ENCODE measurements at places on chromosomes 12 and 14.
A peak's percentile ranks its signal among the peaks of the same experiment; 100 is the strongest.

DNA sequence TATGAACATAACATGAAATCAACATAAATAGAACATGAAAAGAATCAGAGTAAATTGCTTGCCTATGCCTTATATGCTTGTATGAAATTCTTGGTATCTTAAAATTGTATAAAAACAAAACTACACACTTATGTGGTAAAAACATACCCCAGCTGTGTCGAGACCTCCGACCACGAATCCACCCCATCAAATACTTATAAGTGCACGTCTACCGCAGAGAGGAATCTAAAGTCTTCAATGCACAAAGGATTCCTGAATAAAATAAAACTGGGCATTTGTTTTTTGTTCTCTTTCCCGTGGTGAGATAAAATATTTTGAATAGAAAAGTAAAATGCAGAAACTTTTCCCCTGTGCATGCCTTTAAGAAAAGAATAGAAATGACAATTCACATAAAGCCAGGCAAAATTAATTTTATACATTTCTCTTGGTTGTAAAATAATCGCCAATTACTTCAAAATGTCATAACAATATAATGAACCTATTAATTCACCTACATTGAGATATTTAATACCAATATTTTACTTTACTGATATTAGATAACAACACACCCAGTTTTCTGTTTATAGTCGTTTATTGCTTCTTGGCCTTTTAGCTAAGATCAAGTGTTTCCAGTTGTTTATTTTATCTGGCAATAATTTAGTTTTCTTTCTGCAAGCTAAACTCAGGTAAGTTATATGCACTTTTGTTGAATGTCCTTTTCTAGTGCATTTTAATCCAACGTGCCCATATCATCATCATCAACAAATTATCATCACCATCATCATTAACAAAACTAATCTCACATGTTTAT is 1.0 kb downstream of the KLRK1 start:
- no peak for DNase-seq
- no peaks in the 10 kb centered on the region for H3K36me3 ChIP-seq
- H3K4me3 ChIP-seq: no peak overlapping the region
- no peaks in the 10 kb centered on the region for H3K4me1 ChIP-seq

GRCh38 chr12:42103155-42103554 is 41.5 kb downstream of the GXYLT1 start:
- no peak for DNase-seq
- H3K27me3 ChIP-seq: no peaks in the 10 kb centered on the region
- no peaks in the 10 kb centered on the region for H3K4me1 ChIP-seq
- H3K27ac ChIP-seq: no peak overlapping the region
- H3K4me3 ChIP-seq: no peak overlapping the region

DNA sequence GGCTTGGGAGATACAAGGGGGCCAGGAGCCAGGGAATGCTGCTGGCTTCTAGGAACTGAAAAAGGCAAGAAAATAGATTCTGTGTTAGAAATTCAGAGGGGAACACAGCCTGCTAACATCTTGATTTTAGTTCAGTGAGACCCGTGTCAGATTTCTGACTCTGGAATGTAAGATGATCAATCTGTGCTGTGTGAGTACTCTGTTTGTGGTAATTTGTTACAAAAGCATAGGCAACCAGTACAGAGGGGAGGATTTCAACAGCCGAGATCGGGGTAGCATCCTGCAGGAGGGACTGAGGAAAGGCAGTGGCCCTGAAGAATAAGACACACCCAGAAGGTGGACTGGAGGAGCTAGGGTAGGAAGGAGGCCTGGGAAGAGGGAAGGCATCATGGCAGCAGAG is 410.0 kb upstream of the CCDC196 start:
- H3K4me1 ChIP-seq: no peaks in the 10 kb centered on the region
- no peak overlapping the region for H3K27ac ChIP-seq
- no peak overlapping the region for H3K4me3 ChIP-seq
- no peak for DNase-seq

GRCh38 chr12:164207-164606 is 49.8 kb downstream of the SLC6A12 start:
- H3K27me3 ChIP-seq: no peaks in the 10 kb centered on the region
- no peaks in the 10 kb centered on the region for H3K4me1 ChIP-seq
- no peaks in the 10 kb centered on the region for H3K36me3 ChIP-seq
- no peak for DNase-seq
- H3K27ac ChIP-seq: no peak overlapping the region
- H3K4me3 ChIP-seq: no peak overlapping the region

- H3K27me3 ChIP-seq: no peaks in the 10 kb centered on the region
- no peaks in the 10 kb centered on the region for H3K36me3 ChIP-seq
- DNase-seq: no peak
- no peak overlapping the region for H3K4me3 ChIP-seq
- no peak overlapping the region for H3K27ac ChIP-seq
- H3K4me1 ChIP-seq: peaks cover 11% of the 10 kb centered on the region
Observed at GRCh38 chr14:73460691-73461127, 2.4 kb upstream of the NUMB start.

GRCh38 chr14:93825235-93825553 is 36.9 kb upstream of the PRIMA1 start:
- no peaks in the 10 kb centered on the region for H3K36me3 ChIP-seq
- no peaks in the 10 kb centered on the region for H3K4me1 ChIP-seq
- H3K27me3 ChIP-seq: peaks cover 3% of the 10 kb centered on the region
- no peak overlapping the region for H3K4me3 ChIP-seq
- H3K27ac ChIP-seq: no peak overlapping the region
- DNase-seq: no peak

GRCh38 chr12:42762395-42762925 is 172.9 kb upstream of the PRICKLE1 start:
- no peak overlapping the region for H3K27ac ChIP-seq
- DNase-seq: no peak
- no peaks in the 10 kb centered on the region for H3K27me3 ChIP-seq
- no peak overlapping the region for H3K4me3 ChIP-seq
- no peaks in the 10 kb centered on the region for H3K36me3 ChIP-seq

DNA sequence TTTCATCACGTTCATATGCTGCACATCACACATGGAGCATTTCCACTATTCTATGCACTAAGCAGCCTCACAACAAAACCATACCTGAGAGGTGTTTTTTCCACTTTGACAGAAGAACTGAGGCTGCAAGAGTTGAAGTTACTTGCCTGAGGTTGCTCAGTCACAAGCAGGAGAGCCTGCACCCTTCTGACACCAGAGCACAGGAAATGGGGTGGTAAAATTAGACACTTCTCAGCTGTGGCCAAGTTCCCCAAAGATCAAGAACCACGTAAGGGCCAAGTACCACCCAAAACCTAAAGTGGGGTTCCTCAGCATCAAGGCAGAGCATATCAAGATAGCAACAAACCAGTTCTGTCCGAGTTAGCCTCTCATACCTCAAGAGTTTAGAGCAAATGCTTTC is 185.8 kb downstream of the CAPZA3 start:
- no peak for DNase-seq
- H3K4me1 ChIP-seq: no peaks in the 10 kb centered on the region
- H3K27me3 ChIP-seq: peaks cover 2% of the 10 kb centered on the region
- no peak overlapping the region for H3K27ac ChIP-seq
- H3K4me3 ChIP-seq: no peak overlapping the region
- no peaks in the 10 kb centered on the region for H3K36me3 ChIP-seq

DNA sequence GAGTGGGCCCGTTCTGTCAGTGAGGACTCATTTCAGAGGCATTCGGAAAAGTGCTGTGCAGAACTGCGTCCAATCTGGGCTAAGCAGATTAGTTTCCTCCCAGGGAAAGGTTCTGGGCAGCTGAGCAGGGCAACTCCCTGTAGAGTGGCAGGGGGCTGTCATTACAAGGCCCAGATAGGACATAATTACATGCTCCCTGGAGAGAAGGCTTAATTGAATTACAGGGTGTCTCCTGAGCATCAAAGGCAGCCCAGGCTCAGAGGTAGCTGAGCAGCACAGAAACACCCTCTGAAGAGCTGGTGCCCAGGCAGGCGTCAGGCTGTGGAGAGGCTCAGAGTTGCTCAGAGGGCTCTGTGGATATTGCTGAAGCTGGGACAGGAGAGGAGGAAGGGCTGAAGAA is 36.0 kb downstream of the SLC8A3 start:
- H3K4me3 ChIP-seq: no peak overlapping the region
- no peaks in the 10 kb centered on the region for H3K36me3 ChIP-seq
- H3K27me3 ChIP-seq: no peaks in the 10 kb centered on the region
- no peak overlapping the region for H3K27ac ChIP-seq

DNA sequence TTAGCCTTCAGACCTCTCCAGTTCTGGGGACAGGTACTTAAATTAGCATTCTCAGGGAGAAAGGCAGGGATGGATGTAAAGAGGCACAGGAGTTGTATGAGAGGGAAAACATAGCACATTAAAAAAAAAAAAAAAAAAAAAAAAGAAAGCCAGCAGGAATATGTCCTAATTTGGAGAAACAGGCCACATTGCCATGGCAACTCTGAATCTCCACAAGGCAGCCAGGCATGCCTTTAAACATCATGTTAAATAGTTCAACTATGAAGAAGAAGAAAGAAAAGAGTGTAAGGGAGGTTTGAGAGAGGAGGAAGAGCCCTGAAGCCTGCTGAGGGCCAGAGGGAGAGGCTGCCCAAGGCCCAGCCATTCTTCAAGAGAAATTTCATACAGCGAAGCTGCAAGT is 145.8 kb downstream of the GRIN2B start:
- H3K27me3 ChIP-seq: no peaks in the 10 kb centered on the region
- no peak for DNase-seq
- H3K4me3 ChIP-seq: no peak overlapping the region
- H3K36me3 ChIP-seq: no peaks in the 10 kb centered on the region
- H3K27ac ChIP-seq: no peak overlapping the region
- H3K4me1 ChIP-seq: no peaks in the 10 kb centered on the region

- H3K36me3 ChIP-seq: no peaks in the 10 kb centered on the region
- H3K4me3 ChIP-seq: no peak overlapping the region
- DNase-seq: no peak
- no peaks in the 10 kb centered on the region for H3K4me1 ChIP-seq
- H3K27ac ChIP-seq: no peak overlapping the region
Observed at GRCh38 chr12:16119618-16120415, 157.7 kb downstream of the SLC15A5 start.

GRCh38 chr14:68444449-68445168 is 348.3 kb downstream of the ZFP36L1 start:
- H3K4me1 ChIP-seq: no peaks in the 10 kb centered on the region
- peak; percentile 45 for DNase-seq
- H3K36me3 ChIP-seq: no peaks in the 10 kb centered on the region
- no peaks in the 10 kb centered on the region for H3K27me3 ChIP-seq

- H3K36me3 ChIP-seq: no peaks in the 10 kb centered on the region
- H3K4me1 ChIP-seq: no peaks in the 10 kb centered on the region
- H3K27ac ChIP-seq: no peak overlapping the region
- no peak overlapping the region for H3K4me3 ChIP-seq
- no peak for DNase-seq
- no peaks in the 10 kb centered on the region for H3K27me3 ChIP-seq
Observed at GRCh38 chr14:51612449-51612848, 39.3 kb upstream of the FRMD6 start.

- H3K27me3 ChIP-seq: no peaks in the 10 kb centered on the region
- H3K36me3 ChIP-seq: no peaks in the 10 kb centered on the region
- no peak overlapping the region for H3K4me3 ChIP-seq
- no peak for DNase-seq
- no peak overlapping the region for H3K27ac ChIP-seq
- H3K4me1 ChIP-seq: no peaks in the 10 kb centered on the region
Observed at GRCh38 chr12:66467932-66468331, 165.6 kb downstream of the HELB start.

- H3K27ac ChIP-seq: no peak overlapping the region
- DNase-seq: no peak
- no peaks in the 10 kb centered on the region for H3K27me3 ChIP-seq
- no peak overlapping the region for H3K4me3 ChIP-seq
Observed at GRCh38 chr12:49364989-49365388, 2.3 kb upstream of the SPATS2 start.

GRCh38 chr14:25090716-25091454 is 40.9 kb upstream of the STXBP6 start:
- no peaks in the 10 kb centered on the region for H3K4me1 ChIP-seq
- H3K36me3 ChIP-seq: no peaks in the 10 kb centered on the region
- H3K27me3 ChIP-seq: no peaks in the 10 kb centered on the region
- H3K27ac ChIP-seq: peak overlapping the region; percentile 33
- H3K4me3 ChIP-seq: no peak overlapping the region

DNA sequence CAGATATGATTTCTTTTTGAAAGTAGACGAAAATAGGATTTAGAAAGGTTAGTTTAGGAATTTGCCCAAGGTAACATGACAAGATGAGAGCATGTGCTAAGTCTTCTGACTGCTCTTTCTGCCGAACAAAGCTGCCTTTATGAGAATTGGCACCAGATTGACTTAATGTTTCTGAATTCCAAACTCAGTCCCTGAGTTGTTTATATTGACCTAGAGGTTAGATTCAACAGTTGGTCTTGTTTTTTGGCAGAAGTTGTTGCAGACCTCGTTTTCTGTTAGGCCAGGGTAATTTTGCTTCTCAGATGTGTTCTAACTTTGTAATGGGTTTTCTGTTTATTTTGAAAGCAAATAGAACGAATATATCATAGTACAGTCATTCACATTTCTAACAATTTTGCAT is 61.5 kb upstream of the LRTM2 start:
- no peak overlapping the region for H3K4me3 ChIP-seq
- no peaks in the 10 kb centered on the region for H3K4me1 ChIP-seq
- H3K27me3 ChIP-seq: no peaks in the 10 kb centered on the region
- no peaks in the 10 kb centered on the region for H3K36me3 ChIP-seq

- H3K27me3 ChIP-seq: no peaks in the 10 kb centered on the region
- no peak overlapping the region for H3K27ac ChIP-seq
- no peak overlapping the region for H3K4me3 ChIP-seq
- DNase-seq: no peak
- H3K4me1 ChIP-seq: no peaks in the 10 kb centered on the region
- H3K36me3 ChIP-seq: no peaks in the 10 kb centered on the region
Observed at GRCh38 chr12:108620236-108620879, 13.3 kb downstream of the SELPLG start.

DNA sequence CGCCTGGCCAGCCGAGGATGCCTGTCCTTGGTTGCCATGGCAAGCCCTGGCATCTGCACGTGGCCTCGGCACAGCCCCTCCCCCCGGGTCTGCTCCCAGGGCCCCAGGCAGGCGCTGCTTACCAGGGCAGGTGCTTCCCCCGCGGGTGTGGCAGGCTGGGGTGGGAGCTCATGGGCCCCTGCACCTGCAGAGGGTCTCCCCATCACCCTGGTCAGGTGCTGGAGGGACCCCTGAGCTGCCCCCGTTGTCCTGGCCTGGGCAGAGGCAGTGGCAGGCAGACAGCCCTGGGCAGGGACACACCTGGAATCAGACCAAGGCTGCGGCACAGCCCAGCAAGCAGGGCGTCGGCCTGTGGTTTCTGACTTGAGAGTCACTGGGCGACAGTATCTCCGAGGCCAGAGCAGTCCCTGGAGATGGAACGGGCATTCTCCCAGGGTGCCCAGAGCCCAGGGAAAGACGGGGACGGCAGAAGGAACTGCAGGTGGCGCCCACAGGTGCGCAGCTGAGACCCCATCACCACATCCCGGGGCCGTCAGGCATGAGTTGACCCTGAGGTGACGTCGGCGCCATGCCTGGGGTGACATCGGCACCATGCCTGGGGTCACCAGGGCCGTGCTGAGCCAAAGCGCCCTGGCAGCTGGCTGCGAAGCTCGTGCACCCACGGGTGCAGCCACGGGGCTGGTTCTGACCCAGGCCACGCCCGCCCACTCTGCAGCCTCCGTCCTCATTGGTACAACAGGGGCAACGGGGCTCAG is 56.1 kb upstream of the FBRSL1 start:
- peaks cover 7% of the 10 kb centered on the region for H3K4me1 ChIP-seq
- H3K27me3 ChIP-seq: peaks cover 3% of the 10 kb centered on the region

- H3K27me3 ChIP-seq: no peaks in the 10 kb centered on the region
- H3K4me3 ChIP-seq: no peak overlapping the region
- peaks cover 18% of the 10 kb centered on the region for H3K36me3 ChIP-seq
- DNase-seq: no peak
Observed at GRCh38 chr12:6462234-6462995, 8.1 kb downstream of the VAMP1 start.

Data from prostate gland (tissue), 2 donors.